ENCODE measurements at places on chromosomes 12 and 14.

- peak; percentile 89 for DNase-seq
Observed at GRCh38 chr14:105489542-105490266, 1.3 kb upstream of the TEDC1 start.

- DNase-seq: no peak
Observed at GRCh38 chr14:103700753-103701490, 14.3 kb downstream of the XRCC3 start.

DNA sequence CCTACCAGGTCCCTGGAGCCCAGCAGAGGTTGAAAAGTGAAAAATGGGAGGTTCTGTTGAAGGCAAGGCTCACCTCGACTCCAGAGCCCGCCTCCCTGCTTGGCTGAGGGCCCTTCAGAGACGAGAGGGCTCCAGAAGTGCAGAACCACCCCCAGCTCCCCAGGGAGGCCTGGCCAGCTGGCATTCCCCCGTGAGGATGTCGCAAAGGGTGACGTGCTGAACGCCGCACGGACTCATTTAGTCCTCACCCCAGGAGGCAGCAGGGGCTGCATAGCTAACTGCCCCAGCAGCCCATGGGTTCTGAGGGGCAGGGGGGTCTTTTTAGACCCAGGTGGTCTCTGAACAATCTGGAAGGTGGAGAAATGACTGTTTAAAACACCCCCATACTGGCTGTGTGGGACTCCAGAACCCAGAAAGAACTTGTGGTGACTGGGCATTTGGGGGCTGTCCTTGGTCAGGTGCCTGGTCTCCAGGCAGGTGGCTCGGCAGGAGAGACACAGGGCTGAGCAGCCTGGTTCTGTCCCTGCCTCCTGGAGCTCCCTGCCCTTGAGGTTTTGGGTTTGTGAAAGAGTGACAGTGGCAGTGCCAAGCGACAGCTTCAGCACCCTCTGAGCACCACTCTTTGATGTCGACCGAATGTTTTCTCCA lies 32.0 kb downstream of the ANAPC7 start:
- no peak for DNase-seq

DNA sequence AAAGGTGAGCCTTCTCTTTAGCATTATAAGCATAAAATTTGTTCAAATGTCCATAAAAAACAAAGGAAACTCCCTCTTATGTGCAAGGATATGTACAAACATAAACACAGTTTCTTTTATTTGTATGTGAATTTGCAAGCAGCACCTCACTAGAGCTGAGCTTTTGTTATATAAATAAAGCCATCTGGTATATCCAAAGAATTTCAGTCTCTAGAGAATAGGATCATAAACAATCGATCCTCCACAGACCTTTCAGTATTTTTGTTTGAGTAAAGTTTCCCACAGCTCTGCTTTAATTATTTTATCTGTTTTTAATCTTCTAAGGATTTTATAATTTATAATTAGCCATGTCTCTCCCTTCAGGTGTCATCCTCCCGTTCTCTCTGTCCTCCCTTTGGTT lies 89.2 kb downstream of the OTOGL start:
- no peak for DNase-seq

- DNase-seq: no peak
Observed at GRCh38 chr12:98256830-98257229, 258.6 kb upstream of the TMPO start.

DNA sequence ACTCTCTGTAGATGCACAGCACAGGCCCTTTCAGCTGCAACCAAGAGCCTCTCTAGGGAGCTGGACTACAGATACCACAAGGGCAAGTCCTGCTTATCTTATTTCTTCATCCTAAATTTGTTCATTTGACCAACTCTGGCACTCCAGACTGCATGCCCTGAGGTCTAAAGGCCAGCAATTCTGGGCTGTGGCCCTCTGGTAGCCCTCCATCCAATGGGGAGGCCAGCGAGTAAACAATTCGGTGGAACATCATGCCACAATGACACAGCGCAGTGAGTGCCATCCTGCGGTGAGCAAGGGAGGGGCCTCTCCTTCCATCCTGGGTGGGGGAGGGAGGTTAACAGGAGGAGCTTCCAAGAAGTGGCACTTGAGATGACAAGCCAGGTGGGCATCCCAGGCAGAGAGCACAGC lies 652 bp upstream of the SELPLG start:
- peak; percentile 53 for DNase-seq
